ENCODE measurements at places on chromosomes 13 and 19. TPM values are rescaled to one million over a fixed set of nuclear protein-coding genes. Genes with fewer than 3 reads are reported as not detected.

ZNF677 gene
- total RNA-seq = 17.8 TPM

LILRA2 gene
- total RNA-seq = not detected

XRCC1 gene
- 40.0 TPM for total RNA-seq

KCTD12 gene
- 6.5 TPM for total RNA-seq

MEDAG gene
- not detected for total RNA-seq

MISP gene
- total RNA-seq = not detected

TEX29 gene
- total RNA-seq = 0.51 TPM

UBE2L5 gene
- total RNA-seq = not detected

NPAS1 gene
- 0.61 TPM for total RNA-seq

KCNC3 gene
- total RNA-seq = 1.4 TPM

PLK5 gene
- total RNA-seq = not detected

BTBD2 gene
- total RNA-seq = 61.4 TPM

SLC1A5 gene
- total RNA-seq = 121 TPM

SHISA2 gene
- total RNA-seq = 0.94 TPM

ELANE gene
- not detected for total RNA-seq

POU2F2 gene
- 33.9 TPM for total RNA-seq

FCAR gene
- not detected for total RNA-seq

SIGLEC14 gene
- 0.57 TPM for total RNA-seq

HIF3A gene
- not detected for total RNA-seq

KCTD15 gene
- total RNA-seq = 1.3 TPM

PALM3 gene
- total RNA-seq = not detected

PTGIR gene
- total RNA-seq = 8.5 TPM

EPSTI1 gene
- 95.5 TPM for total RNA-seq

AZU1 gene
- 0.25 TPM for total RNA-seq

CCL25 gene
- total RNA-seq = 19.0 TPM

PTPRH gene
- total RNA-seq = not detected

PSG3 gene
- not detected for total RNA-seq

RNF17 gene
- not detected for total RNA-seq

ANGPTL4 gene
- total RNA-seq = 0.64 TPM

KIR2DL3 gene
- not detected for total RNA-seq

ZNF699 gene
- total RNA-seq = 14.2 TPM

KIR2DL1 gene
- not detected for total RNA-seq

EFNA2 gene
- total RNA-seq = not detected

CYP2A7 gene
- not detected for total RNA-seq

GFY gene
- not detected for total RNA-seq

PDX1 gene
- total RNA-seq = not detected

TEX26 gene
- not detected for total RNA-seq

DMKN gene
- total RNA-seq = 2.5 TPM

HDGFL2 gene
- 58.0 TPM for total RNA-seq

PSG11 gene
- total RNA-seq = not detected

LAIR1 gene
- total RNA-seq = 79.2 TPM

LYPD3 gene
- total RNA-seq = 1.2 TPM

STARD13 gene
- 0.33 TPM for total RNA-seq

AXL gene
- 0.11 TPM for total RNA-seq

OLFM4 gene
- total RNA-seq = not detected

LAIR2 gene
- not detected for total RNA-seq

PLPPR2 gene
- 6.3 TPM for total RNA-seq

PLA2G4C gene
- total RNA-seq = 0.65 TPM

AMER2 gene
- not detected for total RNA-seq

NCCRP1 gene
- total RNA-seq = not detected

VSTM2B gene
- not detected for total RNA-seq

CYP2B6 gene
- not detected for total RNA-seq

NOP53 gene
- 469 TPM for total RNA-seq

PSG6 gene
- total RNA-seq = not detected

URAD gene
- total RNA-seq = not detected

CYP4F22 gene
- total RNA-seq = 3.4 TPM

ZSWIM9 gene
- 10.2 TPM for total RNA-seq

GRIN2D gene
- 0.14 TPM for total RNA-seq

ITGBL1 gene
- not detected for total RNA-seq

OR7D2 gene
- total RNA-seq = not detected

Data from activated naive CD8-positive, alpha-beta T cell treated with anti-CD3 and anti-CD28 coated beads, Interleukin-2, amount 10 ng/mL, durations not matched to agents 7 days and 5 days (primary cell).